Stimulated activated CD8-positive, alpha-beta memory T cell treated with anti-CD3 and anti-CD28 coated beads, Interleukin-7, amount 100 ng/mL, for 1 hour (primary cell): ENCODE measurements at places on chromosomes 13 and 19.

GRCh38 chr19:58154679-58155648 lies 4.4 kb upstream of the ZNF329 start:
- DNase-seq, result peak; percentile 97

DNA sequence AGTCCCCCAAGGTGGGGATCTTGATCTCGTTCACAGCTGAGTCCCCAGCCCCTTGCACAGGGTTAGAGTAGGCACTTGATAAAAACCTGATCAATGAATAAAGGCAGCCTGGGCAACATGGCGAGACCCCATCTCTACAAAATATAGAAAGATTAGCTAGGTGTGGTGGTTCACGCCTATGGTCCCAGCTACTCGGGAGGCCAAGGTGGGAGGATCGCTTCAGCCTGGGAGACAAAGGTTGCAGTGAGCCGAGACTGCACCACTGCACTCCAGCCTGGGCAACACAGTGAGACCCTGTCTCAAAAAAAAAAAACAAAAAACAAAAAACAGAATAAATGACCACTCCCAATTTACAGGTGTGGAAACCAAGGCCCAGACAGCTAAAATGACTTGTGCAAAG lies 4.8 kb downstream of the YIF1B start:
- DNase-seq, result no peak

DNA sequence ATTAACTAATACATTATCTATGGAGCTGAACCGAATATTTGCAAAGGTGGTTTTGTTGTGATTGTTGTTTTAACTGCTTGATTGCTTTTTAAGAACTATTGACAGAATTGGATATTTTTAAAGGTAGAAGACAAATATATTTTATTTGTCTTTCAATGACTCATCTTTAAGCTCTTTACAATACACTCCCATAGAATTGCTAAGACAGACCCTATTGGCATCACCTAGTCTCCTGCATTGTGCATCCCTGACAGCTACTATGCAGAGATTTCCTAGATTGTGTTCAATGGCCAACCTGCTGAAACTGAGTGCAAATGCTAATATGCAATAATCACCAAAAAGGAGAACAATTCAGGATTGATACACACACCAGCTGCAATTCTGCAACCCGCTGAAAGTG lies 19.7 kb upstream of the SCEL start:
- no peak for DNase-seq

- no peak for DNase-seq
Measured at GRCh38 chr19:55526216-55527196, 10.4 kb downstream of the SBK2 start.

- no peak for DNase-seq
Measured at GRCh38 chr13:59690857-59691500, 472.7 kb downstream of the DIAPH3 start.
